ENCODE measurements at places on chromosomes 5 and 9.

DNA sequence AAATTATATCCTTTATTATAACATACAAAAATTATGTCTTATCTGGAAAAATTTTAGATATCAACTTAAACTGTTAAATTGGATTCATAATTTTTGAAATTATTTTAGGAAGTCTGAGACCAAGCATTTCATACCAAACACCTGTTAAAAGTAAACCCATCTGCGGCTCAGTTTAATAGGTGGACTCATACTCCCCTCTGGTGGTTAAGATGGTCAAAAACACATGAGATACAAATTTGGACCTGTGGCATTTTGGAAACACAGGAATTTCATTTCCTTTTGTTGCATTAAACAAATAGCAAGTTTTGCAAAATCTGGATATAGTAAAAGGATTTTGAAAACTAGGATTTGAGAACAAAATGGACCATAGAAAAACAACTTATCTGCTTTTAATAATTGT, 53.7 kb downstream of the RGMB start:
- peak; percentile 40 for DNase-seq

- DNase-seq = no peak
These were observed 9.5 kb upstream of the NKD2 start for GRCh38 chr5:999032-999501.

GRCh38 chr5:107532169-107532878, 138.4 kb downstream of the EFNA5 start:
- no peak for DNase-seq

- DNase-seq = peak; percentile 55
These were observed 171.2 kb downstream of the DOCK8 start for GRCh38 chr9:385818-386398.

DNA sequence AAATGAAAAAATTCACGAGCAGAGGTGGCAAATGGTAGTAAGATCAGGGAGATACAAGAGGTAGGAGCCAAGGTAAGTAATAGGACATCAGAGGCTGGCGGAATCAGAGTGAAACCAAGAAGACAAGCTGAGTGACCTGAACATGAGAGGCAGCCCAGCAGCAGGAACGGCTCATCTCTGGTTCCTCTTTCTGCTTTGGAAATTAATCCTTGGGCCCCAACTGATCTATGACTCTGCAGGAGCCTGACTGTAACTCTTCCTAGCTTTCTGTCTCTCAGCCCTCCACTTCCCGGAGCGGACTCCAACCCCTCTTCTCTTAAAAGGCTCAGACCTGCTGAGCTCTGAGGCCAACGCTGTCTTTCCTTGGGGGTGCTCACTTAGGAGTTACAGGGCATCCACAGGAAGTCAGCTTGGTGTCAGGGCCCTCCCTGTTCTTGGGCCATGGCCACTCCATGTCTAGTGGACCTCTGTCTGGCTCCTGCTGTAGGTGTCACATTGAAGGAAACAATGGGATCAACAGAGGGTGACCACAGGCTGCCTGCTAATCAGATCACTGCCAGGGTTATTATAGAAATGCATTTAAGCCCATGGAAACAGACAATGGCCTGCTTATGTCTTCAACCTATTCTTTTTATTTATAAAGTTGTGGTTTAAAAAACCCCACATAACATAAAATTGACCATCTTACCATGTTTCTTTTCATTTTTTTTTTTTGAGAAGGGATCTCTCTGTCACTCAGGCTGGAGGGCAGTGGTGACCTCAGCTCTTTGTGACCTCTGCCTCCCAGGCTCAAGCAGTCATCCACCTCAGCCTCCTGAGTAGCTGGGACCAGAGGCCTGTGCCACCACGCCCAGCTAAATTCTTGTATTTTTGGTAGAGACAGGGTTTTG, 22.5 kb upstream of the SHB start:
- no peak for DNase-seq

DNA sequence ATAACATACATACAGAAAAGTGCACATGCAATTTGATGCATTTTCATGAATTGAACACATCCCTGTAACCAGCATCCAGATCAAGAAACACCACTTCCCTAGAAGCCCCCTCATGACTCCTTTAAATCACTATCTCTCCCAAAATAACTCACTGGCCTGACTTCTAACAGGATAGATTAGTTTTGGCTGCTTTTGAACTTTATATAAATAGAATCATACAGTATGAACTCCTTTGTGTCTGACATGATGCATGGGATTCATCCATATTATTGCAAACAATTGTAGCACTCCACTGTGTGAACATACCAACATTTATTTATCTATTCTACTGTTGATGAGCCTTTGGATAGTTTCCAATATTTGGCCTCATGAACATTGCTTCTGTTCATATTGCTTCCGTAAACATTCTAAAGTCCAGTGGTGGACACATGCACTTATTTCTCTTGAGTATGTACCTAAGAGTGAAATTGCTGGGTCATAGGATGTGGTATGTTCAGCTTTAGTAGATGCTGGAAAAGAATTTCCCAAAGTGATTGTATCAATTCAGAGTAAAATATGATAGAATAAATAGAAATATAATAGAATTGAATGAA, 148.7 kb upstream of the GDNF start:
- no peak for DNase-seq

DNA sequence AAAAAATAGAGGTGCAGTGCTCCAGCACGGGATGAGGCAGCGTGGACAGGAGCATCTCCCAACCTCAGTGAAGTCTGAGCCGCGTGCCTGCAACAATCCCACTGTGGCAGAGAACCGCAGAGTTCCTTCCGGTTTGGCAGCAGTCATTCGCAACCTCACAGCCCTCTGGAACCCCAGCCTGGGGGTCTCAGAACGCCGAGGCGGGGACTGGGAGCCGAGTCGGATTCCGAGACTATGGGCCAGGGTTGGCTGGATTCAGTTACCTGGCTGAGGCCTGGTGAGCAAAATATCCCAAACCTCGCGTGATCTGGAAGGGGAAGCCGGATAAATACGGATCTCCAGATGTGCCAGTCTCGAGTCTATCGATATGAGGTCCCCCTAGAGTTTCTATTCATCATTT, 27.0 kb downstream of the CDKN2A start:
- no peak for DNase-seq

GRCh38 chr9:110994771-110995241, 43.5 kb downstream of the LPAR1 start:
- no peak for DNase-seq

DNA sequence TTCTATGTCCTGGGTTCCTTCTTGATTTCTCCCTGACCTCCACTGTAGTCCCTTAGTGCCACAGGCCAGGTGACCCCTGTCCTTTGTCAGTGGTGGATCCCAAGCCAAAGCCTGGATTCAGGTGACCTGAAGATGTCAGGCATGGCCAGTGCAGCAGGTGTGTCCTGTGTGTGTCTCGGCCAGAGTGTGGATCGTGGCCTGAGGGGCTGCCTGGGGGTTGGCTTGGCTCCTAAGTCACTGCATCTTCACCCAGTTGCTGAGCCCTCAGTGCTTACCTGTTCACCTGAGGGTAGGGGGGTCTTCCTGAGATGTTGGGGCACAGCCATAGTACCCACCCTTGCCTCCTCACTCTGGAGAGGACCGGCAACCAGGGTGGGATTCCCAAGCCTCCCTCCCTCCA, 61.8 kb upstream of the PITX1 start:
- no peak for DNase-seq

- DNase-seq = no peak
These were observed 94.7 kb upstream of the ANKRD55 start for GRCh38 chr5:56327809-56328208.

GRCh38 chr9:123322273-123323195, 33.5 kb upstream of the CRB2 start:
- no peak for DNase-seq

DNA sequence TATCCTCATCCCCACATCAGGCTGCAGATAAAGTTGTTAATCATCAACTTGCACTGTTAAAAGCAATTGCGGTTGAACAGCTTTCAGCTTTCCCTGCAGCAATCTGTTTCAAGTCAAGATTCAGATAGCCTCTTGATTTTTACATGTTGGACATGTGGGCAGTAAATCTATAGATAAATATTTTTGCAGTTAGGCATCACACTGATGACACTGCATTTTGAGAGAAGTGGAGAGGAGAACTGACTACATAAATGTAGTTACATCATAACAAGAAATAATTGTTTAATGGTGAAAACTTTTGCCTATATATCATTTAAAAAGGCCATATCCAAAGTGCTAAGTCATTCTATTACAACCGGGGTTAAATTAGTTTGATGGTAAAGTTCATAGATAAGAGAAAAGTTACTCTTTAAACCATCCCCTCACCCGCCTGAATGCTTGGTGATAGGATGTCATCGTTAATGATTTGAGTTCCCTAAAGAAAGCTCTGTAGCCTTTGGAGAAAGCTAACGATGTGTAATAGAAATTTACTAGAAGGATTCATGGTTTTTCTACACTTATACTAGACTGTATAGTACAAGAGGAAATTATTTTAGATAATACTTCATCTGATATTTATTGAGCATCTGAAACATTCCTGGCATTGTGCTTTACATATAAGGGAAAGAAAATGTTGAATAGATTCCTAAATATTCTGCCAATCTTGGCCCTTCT, 30.8 kb upstream of the ALDH1A1 start:
- DNase-seq = no peak

GRCh38 chr9:18857334-18857733, 175.7 kb downstream of the SAXO1 start:
- no peak for DNase-seq

DNA sequence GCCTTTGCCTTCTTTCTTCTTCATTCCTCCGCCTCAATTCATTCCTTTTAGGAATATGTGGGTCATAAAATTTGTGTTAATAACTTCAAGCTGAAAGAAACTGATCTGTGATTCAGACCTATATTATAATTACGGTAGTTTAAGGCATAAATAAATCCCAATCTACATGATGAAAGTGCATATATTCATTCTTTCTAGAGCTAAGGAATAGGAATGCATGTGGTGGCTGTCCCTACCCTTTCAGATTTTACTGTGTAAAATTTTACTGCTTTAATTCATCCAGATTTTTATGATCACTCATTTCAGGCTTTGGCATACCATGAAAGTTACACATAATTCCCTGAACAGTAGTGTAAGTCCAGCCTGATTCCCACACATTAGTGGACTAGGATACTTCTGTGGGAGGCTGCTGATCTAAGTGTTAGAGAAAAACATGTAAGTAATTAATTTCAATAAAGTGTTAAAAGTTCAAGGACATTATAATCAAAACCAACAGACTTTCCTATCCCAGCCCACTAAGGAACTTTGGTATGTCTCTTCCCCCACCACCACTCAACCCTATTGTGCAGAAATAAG, 83.1 kb downstream of the HINT1 start:
- no peak for DNase-seq

- no peak for DNase-seq
These were observed 38.3 kb downstream of the FNIP1 start for GRCh38 chr5:131758520-131758900.

GRCh38 chr5:136631186-136631585, 265.8 kb upstream of the TRPC7 start:
- no peak for DNase-seq

GRCh38 chr9:112473986-112474385, 12.6 kb upstream of the KIAA1958 start:
- DNase-seq = no peak

- DNase-seq = no peak
These were observed 55.0 kb upstream of the CDH12 start for GRCh38 chr5:22908129-22908528.

GRCh38 chr5:154993461-154993860, 20.1 kb upstream of the KIF4B start:
- no peak for DNase-seq

- no peak for DNase-seq
These were observed 286.1 kb upstream of the IRX1 start for GRCh38 chr5:3309538-3309937.

DNA sequence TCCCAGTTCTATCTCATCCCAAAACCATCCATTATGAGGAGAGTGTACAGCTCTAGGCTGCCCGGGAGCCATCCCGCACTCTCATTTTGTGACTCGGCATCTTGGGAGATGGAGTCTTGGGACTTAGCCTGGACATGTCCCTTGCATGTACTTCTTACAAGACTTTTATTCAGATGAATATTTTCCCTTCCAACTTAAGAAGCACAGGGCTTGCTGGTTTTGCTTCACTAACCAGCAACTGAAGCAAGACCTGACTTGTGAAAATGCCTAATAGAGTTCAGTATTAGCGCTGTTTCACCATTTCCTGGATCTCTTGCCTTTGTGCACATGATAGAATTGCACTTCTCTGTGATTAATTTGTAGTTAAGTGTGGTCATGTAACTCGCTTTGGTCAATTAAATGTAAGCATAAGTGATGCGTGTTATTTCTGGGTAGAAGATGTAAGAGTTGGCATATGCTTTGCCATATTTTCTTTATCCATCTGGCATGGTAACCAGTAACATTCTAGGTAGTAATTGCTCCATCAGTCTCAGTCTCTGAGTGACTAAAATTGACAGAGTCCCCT, 55.8 kb downstream of the PDCD1LG2 start:
- no peak for DNase-seq

- DNase-seq = no peak
These were observed 154.4 kb upstream of the CLINT1 start for GRCh38 chr5:158013303-158013702.

GRCh38 chr9:3955305-3955687, 344.6 kb downstream of the GLIS3 start:
- DNase-seq = no peak

DNA sequence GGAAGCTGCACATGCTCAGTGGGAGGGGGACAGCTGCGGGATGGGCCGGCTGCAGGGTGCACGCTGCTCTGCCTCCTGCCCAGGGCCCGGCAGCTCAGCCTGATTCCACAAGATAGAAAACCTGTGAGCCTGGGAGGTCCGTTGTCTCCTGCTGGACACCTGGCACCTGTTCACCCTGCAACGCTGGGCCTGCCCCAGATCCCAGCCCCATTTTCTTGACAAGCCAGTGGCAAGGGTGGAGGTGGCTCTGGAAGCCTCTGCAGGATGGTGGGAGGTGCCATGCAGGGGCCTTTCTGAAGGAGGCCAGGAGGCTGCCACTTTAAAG, 68.1 kb upstream of the RNF130 start:
- DNase-seq = no peak

DNA sequence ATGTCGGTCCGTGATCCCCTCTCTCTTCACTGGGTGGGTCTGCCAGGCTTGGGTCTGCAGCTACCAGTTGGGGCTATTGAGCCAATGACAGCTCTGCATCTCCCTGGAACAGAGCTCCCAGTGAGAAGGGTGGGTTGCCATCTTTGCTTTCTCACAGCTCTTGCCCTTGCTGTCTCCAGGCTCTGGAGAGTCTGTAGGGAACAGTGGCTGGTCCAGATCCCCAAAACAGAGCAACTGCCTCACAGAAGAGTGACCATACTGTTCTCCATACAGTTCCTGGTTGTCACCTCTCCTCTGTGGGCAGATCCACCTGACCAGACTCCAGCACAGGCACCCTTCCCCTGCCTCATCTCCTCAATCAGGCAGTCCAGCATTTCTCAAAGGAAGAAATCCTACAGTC, 5.2 kb upstream of the IFNA17 start:
- DNase-seq = no peak

DNA sequence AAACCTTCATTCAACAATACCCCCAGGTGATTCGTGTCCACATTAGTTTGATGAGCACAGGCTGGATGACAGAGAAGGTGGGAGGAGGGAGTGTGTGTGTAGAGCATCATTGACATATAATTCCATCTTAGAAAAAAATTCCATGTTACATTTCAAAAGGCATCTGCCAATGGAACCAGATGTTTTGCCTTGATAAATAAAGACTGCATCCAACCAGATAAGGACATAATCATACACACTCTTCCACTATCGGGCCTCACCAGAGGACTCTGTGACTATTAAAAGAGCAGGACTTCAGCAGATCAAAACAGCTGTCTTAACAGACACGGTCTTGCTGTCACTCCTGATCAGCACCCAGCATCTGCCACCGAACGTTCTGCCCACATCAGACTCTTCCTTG, 96.4 kb upstream of the SPIN1 start:
- no peak for DNase-seq
